ENCODE measurements at places on chromosomes 7 and 10. TPM values are rescaled to one million over a fixed set of nuclear protein-coding genes. Genes with fewer than 3 reads are reported as not detected.

LEP gene
- 26.7 TPM for total RNA-seq

TFR2 gene
- not detected for total RNA-seq

AGBL3 gene
- 3.1 TPM for total RNA-seq

LIPK gene
- total RNA-seq = not detected

- no peaks in the 10 kb centered on the region for H3K36me3 ChIP-seq
- no peak overlapping the region for H3K27ac ChIP-seq
- peaks cover 36% of the 10 kb centered on the region for H3K27me3 ChIP-seq
These were observed 2.1 kb downstream of the BAIAP2L1 start for GRCh38 chr7:98398567-98399372.

DNA sequence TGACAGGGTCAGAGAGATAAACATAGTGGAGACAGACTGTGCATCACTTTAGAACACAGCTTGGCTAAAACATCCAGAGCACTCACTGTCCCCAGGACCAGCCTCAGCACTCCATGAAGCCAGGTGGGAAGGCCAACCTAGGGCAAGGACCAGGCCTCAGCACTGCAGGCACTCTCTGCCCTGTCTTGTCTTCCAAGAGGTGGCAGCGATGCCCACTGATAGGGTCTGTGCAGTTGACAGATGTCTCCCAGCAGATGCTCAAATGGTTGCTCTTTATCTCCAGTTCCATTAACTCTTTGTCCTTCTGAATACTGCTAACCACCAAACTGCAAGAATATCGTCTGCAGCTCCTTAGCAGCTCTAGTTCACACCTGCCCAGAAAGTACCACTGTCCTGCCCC lies 9.1 kb downstream of the DDX56 start:
- H3K27me3 ChIP-seq = no peaks in the 10 kb centered on the region
- DNase-seq = no peak
- no peaks in the 10 kb centered on the region for H3K4me1 ChIP-seq
- H3K36me3 ChIP-seq = no peaks in the 10 kb centered on the region
- H3K27ac ChIP-seq = no peak overlapping the region

GRCh38 chr7:36312064-36312914 lies 77.4 kb upstream of the ANLN start:
- no peaks in the 10 kb centered on the region for H3K27me3 ChIP-seq
- H3K4me1 ChIP-seq = no peaks in the 10 kb centered on the region
- DNase-seq = no peak
- H3K27ac ChIP-seq = no peak overlapping the region
- H3K4me3 ChIP-seq = no peak overlapping the region
- H3K36me3 ChIP-seq = no peaks in the 10 kb centered on the region

DNA sequence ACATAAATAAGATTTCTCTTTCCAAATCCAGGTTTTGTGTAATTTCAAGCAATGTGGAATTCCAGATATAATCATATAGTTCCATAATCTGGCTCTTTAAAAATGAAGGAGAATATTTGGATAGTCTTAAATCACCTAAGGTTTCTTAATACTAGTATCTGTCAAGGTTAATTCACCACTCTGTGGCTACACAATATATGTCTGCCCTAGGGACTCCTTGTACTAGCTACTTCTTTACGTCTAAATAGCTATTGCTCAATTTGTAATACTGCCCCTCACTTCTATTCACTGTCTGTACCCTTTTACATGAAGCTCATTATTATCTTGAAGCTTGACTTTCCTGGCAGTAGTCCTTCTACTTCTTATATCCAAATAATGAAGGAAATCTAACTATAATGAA lies 47.2 kb downstream of the CACNA2D1 start:
- no peaks in the 10 kb centered on the region for H3K36me3 ChIP-seq
- DNase-seq = no peak
- no peak overlapping the region for H3K4me3 ChIP-seq
- H3K27ac ChIP-seq = no peak overlapping the region
